ENCODE measurements at places on chromosomes 4 and X. TPM values are rescaled to one million over a fixed set of nuclear protein-coding genes. Genes with fewer than 3 reads are reported as not detected.

- DNase-seq = no peak
These were observed 263.3 kb upstream of the UGT8 start for GRCh38 chr4:114335339-114335738.

DNA sequence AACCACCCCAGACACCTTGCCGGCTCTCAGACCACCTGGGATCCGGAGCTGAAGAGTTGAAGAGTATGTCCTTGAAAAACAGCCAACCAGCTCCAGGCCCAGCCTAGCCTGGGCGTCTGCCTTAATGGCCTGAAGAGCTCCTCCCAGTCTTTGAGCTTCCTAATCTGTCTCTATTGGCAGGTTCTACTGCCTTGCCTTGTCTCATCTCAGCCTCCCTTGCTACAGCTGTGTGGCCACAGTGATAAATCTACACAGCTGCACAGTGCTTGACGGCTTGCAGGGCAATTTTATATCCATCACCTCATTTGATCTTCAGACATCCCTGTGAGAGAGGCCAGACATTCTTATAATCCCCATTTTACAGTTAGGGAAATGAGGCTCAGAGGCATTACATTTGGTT lies 19.9 kb downstream of the AWAT2 start:
- DNase-seq = no peak

DNA sequence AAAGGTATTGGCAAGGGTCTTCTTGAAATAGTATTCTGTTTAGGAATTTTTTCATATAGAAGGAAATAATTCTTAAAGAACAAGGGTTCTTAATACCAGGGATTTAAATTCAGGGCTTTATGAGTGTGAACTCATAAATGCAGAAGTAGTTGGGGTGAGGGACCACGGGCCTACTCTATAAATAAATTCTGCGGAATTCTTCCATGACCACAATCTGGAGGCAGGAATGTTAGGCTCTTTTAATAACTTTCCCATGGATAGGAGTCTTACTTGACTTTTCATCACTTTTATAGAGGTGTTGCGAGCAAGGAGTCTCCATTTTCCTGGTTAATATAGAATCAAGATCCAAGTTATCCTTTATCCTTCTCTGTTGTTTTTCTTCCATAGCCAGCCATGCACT lies 76.7 kb upstream of the SLC4A4 start:
- no peak for DNase-seq

DNA sequence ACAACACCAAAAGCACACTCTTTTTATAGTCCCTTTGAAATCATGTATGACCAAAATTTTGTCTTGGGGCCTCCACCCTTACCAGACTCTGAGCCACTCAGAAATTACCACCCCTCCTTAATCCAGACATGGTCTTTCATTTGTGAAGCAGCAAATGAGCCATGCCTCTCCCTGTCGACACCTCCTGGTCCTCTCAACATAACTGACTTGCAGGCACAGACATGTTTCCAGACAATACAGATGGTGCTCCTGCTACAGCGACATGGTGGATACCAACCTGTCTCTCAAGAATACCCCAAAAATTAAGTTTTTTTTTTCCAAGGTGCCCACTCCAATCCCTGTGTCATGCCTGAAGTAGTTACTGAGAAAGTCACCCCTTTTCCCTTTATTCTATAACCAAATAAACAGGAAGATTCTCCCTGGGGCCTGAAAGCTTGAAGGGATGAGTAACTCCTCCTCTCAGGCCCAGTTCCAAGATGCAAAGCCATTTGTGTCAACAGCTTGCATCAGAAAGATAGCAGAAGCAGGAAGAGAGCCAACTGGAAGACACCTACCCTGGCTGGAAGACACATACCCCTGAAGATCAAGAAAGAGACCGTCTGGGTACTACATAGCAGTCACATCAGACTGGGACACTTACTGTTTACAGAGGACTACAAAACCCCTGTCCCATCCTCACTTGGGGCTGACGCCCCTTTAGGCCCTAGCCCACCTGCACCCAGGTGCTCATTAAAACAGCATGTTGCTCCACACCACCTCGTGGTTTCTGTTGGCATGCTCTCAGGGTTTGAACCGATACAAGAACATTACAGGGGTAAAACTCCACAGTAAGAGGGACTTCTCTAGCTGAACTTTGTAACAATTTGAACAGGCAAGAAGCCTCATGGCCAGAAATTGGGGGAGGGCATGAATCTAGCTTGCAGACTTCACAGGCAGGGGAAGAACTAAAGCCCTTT lies 5.5 kb upstream of the UGT2B17 start:
- no peak for DNase-seq

DNA sequence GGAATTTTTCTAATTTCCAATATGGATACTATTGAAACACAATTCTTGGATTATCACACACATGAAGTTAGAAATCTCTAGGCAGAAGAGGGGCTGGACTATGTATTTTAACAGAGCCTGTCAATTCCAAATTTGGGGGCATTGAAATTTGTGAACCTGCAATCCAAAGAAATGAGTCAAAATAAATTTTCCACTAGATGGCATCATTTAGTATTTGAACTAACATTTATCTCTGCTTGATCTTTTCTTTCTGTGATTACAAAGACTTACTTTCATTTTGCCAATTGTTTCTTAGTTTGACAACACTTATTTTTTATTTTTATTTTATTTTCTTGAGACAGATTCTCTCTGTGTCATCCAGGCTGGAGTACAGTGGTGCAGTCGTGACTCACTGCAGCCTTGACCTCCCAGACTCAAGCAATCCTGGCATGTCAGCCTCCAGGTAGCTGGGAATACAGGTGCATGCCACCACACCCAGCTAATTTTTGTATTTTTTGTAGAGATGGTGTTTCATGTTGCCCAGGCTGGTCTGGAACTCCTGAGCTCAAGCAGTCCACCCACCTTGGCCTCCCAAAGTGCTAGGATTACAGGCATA lies 2.7 kb upstream of the PYURF start:
- no peak for DNase-seq

DNA sequence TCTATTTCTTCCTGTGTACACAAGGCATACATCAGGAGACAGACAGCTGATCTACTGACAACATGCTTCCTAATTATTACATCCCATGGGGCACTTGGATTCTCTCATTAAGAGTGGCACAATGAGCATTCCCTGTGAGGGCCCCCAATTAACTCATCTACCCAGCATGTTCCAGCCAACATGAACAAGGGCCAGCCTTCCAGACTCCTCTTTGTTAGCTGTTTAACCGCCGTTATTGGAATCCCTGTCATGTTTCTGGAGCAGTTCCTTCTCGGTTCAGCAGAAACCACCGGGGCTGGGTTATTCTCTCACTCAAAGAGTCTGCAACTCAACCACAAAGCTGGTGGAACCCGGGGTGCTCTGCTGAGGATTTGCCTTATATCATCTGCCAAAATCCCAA lies 9.9 kb upstream of the GPM6B start:
- no peak for DNase-seq

DNA sequence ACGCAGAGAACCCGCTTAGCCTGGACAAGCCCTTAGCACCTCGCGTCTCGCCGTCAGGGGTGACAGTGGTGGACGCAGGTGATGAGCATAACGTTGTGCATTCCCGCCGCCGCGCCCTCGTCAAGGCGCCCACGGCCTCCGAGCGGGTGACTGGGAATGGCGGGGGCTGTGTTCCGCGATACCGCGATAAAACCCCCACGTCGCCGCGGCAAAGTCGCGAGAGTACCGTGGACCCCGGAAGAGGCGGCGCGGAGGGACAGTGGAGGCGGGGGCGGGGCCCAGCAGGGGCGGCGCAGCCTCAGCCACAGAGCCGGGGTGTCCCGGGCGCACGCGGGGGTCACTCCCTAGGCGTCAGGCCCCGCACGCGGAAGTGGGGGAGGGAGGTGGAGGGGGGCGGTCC lies 53.8 kb downstream of the ZFYVE28 start:
- no peak for DNase-seq

DNA sequence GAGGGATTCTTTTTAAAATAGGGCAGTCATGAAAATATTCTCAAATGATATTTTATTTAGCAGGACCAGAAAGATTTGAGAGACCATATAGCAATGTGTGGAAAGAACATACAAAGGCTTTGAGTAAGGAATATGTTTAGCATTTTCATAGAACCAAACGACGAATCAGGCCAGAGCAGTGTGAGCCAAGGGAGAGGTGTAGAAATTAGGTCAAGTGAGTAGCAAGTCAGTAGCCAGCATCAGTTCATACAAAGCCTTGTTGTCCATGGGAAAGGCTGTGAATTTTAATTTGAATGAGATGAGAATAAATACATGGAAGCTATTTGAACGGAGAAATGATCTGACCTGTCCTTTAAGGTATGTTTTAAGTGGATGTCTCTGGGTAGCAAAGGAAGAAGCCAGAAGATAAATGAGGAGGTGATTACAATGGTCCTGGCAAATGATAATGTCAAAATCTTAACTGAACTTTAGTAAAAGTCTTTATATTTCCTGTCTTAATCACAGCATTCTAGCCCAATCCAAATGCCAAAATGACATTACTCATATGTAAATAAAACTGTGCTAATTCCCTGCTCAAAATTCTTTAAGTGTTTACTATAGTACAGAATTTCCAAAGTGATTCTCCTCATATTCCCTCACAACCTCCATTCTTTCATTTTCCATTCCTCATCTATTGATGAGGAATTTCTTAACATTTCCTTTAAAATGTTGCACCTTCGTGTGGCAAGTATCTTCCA lies 155.7 kb upstream of the SLIT2 start:
- no peak for DNase-seq

DNA sequence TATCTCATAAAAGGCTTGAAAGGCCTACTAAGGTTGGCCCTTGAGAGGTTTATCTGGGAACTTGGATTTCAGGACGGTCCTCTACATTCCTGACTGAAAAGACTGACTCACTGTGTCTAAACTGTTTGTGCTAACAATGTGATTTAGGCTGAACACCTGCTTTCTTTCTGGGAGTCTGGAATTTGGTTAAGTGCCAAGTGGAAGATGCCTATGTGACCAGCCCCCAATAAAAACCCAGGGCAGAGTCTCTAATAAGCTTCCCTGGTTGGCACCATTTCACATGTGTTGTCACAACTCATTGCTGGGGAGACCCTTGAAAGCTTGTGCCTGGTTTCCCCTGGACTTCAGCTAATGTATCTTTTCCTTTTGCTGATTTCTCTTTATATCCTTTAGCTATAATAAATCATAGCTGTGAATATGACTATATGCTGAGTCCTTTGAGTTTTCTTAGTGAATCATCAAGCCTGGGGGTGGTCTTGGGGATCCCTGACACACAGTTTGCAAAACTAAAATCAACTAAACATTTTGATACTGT lies 55.1 kb downstream of the GPR82 start:
- no peak for DNase-seq

DNA sequence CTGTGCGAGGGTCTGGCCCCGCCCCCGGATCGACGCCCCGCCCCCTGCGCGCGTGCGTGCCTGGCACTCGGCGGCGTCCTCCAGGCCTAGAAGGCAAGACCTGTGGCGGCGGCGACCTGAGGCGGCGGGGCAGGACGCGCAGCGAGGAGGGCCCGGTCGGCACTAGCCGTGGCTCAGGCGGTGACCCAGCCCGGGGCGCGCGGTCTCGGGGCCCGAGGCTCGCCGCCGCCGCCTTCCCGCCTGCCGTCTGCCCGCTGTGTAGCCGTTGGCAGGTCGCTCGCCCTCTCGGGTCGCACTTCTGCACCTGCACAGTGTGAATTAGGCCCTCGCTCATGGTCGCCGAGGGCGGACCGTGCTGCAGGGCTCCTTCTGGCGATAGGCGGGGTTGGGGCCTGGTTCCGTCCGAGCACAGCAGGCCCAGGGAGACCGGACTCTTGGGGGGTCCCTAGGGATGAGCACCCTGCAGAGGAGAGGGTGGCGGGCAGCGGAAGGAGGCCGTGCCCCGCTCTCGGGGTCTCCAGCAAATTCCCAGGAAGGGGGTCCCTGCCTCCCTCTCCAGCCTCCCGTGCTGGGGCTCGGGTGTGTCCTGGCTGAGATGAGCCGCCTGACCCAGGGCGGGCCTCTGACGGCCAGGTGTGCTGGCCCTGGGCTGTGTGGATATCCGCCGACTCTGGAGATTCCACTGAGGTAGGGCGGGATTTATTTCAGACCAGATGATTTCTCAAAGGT lies 557 bp upstream of the FAM53A start:
- DNase-seq = no peak

DNA sequence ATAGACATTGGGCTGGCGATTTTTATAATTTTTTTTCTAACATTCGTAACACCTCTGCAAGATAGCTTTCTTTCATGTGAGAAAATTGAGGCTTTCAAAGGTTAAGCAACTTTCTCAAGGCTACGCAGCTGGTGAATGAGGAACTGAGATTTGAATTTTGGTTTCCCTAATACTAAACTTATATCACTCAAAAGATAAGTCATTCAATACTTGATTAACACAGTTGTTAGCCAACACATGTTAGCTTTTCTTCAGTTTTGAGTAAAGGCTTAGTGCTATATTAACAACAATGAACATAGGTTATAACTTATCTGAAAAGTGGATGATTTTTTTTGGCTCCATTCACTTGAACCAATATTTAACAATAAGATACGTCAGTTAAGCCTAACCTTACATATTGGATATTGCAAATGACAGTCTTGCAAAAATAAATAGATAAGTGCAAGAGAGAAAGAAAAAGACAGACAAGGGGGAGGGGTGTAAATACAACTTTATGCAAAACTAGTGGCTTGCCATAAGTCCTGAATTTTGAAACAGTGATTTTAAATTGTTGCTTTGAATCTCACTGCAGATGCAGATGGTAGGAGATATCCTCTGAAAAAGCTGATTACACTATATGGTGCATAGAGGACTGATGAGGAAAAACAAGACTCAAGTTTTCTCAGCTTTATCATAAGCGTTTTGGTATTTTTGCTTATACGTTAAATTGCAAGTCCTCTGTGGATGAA lies 11.1 kb upstream of the GPM6A start:
- no peak for DNase-seq

DNA sequence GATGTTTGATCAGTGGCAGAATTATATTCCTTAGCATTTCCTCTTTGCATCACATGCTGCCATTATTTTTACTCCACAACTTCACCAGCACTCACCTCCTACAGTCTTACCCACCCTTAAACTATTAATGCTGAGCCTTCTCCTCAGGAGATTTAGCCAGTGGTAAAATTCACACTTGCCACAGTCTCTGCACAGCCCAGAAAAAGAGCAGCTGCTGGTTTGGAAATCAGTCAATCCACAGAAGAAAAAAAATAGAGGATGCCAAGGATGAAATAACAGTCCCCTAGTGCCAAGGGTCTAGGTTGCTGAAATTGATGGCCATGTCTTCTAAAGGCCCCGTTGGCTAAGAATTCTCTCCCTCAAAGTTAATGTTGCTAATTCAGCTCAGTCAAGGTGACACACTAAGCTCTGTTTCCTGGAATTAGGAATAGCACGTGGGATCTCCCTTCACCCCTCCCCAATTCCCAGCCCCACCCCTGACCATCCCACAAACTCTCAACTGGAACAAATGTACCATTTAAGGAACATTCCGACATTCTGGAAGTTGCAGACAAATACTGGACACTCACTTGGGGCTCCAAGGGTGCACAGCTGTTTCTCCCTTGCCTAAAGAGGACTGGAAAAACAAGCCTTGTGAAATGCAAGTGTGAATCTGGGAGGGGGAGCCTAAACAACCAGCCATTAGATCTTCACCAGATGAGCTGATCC lies 5.7 kb downstream of the ATP1B4 start:
- no peak for DNase-seq

GRCh38 chr4:53534684-53535083 lies 56.6 kb downstream of the LNX1 start:
- DNase-seq = no peak

Gene IL21
- polyA plus RNA-seq = not detected

Gene DCX
- polyA plus RNA-seq = 2.0 TPM

Gene VEGFC
- 21.4 TPM for polyA plus RNA-seq

Gene GABRE
- polyA plus RNA-seq = 5.2 TPM

Gene UNC5C
- polyA plus RNA-seq = 39.8 TPM

Gene KCND1
- 2.5 TPM for polyA plus RNA-seq

Gene MAGED4B
- polyA plus RNA-seq = 83.4 TPM

Gene HPGD
- polyA plus RNA-seq = 134 TPM

Gene MAGEA11
- not detected for polyA plus RNA-seq

Data from right renal pelvis (tissue), 4 donors.